ENCODE measurements at places on chromosomes 1 and 21.

DNA sequence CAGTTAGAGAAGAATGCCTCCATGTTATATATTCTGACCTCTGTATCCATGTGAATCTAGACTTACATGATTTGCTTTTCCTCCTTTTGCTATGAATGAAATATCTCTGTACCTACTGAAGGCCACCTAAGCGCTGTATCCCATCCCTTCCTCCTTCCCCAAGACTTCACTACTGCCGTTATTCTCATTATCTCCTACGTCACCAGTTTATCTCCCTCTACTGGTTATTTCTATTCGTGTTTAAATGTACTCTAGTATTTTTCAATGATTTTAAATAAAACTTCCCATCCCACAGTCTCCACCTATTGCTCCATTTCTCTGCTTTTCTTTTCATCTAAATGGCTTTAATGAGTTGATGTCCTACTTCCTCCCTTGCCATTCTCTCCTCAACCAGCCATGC, 110.0 kb downstream of the KCTD3 start:
- no peak for DNase-seq

- DNase-seq = no peak
Observed at GRCh38 chr1:230326971-230327891, 98.9 kb downstream of the PGBD5 start.

DNA sequence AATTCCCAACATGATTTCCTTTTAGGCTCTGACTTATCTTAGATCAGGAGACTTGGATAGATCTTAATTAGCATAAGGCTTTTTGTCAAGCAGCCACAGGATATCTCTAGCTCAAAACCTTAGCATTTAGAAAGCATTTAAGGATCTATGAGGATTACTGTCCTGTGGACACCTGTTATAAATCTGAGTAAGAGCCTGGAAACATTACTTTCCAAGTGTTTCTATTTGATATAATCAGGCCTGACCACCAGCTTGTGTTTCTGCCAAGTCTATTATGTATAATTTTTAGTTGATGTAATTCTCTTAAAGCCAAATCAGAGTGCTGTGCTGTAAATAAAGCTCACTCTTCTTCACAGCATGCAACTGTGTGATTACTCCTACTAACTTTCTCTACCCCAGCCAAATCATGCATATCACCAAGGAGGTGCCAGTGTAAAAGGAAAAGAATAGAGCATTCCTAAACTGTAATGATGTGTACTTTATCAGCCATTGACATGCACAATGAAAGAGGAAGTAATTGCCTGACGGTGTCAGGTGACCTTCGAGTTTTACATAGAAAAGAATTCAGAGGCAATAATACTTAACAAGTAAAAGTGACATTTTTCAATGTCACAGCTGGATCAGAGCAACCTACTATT, 309.9 kb upstream of the PRMT6 start:
- DNase-seq = peak; percentile 22

DNA sequence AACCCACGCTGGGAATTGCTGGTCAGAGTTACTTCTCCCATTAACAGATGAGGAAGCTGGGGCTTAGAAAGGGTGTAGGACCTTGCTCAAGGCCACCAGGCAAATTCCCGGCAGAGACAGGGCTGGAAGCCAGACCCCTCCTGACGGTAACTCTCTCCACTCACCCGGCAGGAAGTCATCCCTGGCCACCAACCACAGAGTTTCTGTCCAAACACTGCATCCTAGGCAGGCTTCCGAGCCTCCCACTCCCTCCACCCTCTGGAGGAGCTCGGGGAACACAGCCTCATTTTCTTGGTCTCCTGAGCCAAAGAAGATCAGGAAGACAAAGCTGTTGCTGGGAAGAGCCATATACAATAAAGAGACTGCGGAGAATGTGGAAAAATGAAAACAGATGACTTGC, 25.0 kb upstream of the ZNF436 start:
- DNase-seq = no peak

DNA sequence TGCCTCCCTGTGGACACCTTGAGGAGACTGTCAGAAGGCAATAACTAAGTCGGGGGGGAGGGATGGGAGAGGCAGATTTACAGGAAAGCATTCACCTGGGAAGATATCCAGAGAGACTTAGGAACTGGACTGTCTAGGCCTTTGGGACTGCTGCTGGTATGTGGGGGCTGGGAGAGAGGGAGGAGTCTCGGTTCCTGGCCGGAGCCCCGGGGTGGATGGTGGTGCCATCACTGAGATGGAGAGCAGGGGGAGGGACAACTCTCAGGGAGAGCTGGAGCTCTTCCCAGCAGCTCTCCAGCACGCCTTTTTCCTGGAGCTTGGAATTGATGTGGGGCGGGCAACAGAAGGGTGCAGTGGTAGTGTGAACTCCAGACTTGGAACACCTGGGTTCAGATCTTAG, 22.1 kb downstream of the PTPRF start:
- no peak for DNase-seq

All from NCI-H2081 (cell line).